ENCODE measurements at places on chromosomes 7 and 10.

GRCh38 chr7:30231271-30231670 is 53.1 kb upstream of the ZNRF2 start:
- DNase-seq, result no peak

DNA sequence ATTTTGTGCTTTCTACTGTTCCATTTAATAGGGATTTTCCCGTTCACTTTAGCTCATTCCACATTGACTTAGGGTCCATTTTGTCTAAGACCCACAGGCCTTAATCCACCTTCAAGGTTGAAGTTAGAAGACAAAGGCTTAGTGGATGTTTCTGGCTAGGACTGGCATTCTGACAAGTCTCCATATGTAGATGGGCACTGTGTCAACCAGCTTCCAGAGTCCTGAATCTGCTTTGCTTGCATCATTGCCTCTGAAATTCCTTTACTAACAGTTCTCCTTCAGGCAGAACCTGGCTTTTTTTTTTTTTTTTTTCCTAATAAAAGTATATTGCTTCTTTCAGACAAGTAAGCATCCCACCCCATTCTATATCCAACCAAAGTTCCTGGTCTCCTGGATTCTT is 69.6 kb upstream of the PDCD4 start:
- DNase-seq, result no peak

DNA sequence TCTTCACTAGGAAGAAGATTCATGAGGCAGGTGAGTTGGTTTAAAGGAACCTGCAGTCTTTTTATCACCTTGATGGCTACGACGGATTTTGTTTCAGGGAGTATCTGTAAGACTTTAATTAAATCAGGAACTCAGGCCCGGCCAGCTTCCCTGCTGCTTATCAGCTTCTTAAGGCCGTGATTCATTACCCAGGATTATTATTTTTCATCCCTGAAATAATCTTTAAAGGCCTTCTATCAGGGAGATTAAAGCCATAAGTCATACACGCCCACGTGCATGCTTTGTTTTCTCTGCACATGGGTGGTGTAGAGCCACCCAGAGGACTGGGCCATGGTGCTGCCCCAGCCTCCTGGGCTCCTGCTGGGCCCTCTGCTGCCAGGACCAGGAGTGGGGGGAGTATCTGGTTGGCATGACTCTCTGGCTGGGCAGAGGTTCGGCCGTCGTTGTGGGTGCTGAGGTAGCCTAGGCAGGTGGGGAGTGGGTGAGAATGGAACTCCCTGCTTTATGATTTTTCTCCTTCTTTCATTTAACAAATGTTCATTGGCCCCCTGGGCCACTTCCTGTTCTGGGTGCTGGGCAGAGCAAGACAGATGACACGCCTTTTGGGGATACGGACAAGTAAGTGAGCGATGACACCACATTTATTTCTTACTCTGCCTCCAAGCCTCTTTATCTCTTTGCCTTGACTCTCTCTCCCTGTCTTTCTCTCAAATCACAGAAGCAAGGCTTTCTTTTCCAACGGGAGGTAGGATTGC is 39.0 kb upstream of the PCBD1 start:
- DNase-seq, result no peak

- no peak for DNase-seq
These were observed 99.8 kb upstream of the MDFIC start for GRCh38 chr7:114822131-114822530.

- no peak for DNase-seq
These were observed 34.0 kb downstream of the SVIL start for GRCh38 chr10:29600821-29601220.

Measured in T-helper 17 cell (primary cell).